Fibroblast of the conjunctiva (primary cell): ENCODE measurements at places on chromosomes 1 and 21.

- no peak for DNase-seq
Measured at GRCh38 chr21:37767984-37768383, 148.3 kb downstream of the KCNJ6 start.

- DNase-seq = no peak
Measured at GRCh38 chr1:164562511-164562910, 3.5 kb downstream of the PBX1 start.

GRCh38 chr1:42392255-42392654, 11.7 kb downstream of the RIMKLA start:
- DNase-seq = no peak

DNA sequence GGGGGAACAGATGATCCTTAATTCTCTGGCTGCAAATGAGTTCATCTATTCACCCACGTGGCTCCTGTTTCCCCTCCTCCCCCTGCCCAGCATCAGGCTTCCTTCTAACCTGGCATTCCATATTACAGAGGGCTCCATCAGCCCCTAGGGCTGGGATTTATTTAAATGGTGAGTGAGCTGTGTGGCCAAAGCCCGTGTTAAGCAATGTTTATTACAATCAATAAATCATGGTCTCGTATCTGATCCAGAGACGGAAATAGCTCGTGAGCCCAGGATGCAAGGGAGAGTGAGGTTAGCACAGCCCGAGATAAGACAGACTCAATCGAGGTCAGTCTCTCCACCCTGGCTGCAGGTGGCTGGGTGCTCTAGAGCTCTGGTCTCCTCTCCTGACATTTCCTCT, 43.1 kb upstream of the IGSF21 start:
- DNase-seq = no peak

DNA sequence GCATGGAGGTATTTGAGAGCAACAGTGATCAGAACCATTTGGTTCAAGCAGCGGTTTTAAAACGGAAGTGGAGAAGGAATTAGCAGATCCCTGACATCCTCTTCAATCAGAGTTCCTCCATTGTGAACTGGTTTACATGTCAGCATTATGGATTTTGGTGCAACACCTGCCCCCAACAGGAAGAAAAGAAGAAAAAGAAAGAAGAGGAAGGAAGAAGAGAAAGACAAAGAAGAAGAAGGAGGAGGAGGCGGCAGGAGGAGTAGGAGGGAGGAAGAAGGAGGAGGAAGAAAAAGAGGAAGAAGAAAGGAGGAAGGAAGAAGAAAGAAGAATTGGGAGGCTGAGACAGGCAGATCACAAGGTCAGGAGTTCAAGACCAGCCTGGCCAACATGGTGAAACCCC, 17.4 kb downstream of the NDUFS5 start:
- DNase-seq = no peak

DNA sequence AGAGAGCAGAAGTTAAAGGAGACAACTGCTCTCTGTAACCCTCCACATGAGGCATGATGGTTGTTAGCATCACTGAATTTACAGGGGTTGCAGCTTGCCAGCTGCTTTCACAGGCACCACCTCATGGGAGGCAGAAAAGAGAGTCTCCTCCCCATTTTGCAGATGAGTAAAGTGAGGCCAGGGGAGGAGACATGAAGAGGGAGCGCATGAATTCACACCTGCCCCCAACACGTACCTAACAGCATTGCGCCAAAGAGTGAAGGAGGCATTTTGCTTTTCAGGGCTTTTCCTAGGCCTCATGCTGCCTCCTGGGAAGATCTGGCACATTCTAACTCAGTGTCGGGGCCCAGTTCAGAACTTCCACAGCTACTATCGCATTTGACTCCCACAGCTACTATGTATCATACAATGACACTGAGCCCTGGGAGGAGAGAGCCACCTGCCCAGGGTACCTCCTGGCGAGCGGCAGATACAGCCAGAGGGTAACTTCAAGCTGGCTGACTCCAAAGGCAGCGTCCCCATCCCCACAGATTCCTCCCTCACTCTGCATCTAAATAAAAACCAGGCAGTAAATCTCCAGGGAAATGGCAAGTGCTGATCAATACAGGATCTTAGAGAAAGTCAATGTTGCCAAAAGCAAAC, 34.0 kb downstream of the GLIS1 start:
- DNase-seq = no peak

DNA sequence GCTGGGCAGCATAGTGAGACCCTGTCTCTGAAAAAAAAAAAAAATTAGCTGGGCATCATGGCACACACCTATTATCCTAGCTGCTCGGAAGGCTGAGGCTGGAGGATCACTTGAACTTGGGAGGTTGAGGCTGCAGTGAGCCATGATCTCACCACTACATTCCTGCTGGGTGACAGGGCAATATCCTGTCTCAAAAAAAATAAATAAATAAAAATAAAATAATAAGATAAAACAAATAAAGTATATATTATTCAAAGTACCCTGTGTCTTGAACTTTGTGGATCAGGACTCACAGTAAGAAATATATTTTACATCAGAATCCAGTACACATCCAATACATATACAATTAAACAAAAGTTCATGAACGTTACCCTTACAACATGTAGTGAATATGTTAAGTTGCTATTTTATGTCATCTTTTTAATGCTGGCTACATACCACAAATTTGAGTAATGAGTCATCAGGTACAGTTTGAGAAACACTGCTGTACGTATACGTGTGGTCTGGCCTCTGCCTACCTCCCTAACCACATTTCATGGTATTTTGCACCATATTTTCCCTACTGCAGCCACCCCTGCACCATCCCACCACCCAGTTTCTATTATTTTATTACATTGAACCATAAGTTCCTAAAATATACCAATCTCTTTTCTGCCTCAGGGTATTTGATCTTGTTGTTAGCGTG, 4.4 kb downstream of the NME7 start:
- peak; percentile 32 for DNase-seq

GRCh38 chr1:150661156-150661555, 31.7 kb upstream of the ENSA start:
- DNase-seq = no peak

GRCh38 chr1:224472806-224473205, 38.2 kb upstream of the WDR26 start:
- DNase-seq = no peak

DNA sequence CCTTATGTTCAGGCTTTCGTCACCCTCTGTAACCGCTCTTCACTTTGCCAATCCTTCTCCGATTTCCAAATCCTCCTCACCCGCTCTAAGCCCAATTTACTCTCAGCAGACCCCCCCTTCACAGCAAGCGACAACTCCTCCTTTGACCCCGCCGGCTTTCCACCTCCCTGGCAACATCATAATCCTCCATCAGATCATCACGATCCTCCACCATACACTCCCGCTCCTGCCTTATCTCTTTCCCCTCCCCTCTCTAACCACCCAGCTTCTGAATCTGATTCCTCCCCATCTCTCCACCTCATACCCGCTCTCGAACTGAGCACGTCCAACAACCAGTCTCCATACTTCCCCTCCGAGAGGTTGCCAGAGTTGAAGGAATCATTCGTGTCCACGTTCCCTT, 7.5 kb upstream of the EVA1B start:
- no peak for DNase-seq

DNA sequence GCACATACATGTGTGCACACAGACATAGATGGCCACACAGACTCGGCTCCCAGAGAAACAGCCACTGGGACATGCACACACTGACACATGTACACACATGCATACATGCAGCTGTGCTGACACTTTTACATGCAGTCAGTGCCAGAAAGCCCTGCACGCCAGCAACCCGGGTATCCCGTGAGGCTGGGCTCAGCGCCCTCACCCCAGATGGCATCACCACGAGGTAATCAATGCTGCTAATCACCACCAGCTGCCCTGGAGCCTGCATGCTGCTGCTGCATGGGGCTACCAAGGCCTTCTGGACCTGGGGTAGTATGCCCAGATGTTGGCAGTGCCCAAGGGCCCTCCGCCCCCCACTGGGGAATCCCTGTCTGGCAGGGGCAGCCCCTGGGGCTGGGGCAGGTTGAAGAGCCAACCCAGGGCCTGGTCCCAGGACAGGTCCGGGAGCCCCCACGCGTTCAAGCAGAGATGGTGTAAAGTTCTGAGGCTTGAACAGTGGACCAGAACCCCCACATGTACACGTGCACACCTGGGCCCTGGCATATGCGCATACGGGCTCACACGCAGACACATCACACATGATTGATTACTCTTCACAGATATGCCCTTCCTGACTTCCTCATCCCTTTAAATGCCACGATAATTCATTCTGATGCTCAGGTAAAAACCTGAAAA, 2.7 kb upstream of the COL16A1 start:
- no peak for DNase-seq

GRCh38 chr1:233331676-233332519, 4.4 kb downstream of the MAP3K21 start:
- no peak for DNase-seq

DNA sequence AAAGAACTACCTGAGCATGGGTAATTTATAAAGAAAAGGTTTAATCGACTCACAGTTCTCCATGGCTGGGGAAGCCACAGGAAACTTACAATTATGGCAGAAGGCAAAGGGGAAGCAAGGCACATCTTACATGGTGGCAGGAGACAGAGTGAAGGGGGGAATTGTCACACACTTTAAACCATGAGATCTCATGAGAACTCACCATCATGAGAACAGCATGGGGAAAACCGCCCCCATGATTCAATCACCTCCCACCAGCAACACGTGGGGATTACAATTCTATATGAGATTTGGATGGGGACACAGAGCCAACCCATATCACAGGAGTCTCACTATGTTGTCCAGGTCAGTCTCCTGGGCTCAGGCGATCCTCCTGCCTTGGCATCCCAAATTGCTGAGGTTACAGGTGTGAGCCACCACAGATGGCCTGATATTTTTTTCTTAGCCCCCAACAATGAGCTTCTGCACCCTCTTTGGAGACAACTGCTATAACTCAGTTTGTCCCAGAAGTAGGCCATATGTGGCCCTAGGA, 22.5 kb upstream of the MORC3 start:
- DNase-seq = no peak

- DNase-seq = no peak
Measured at GRCh38 chr1:203036135-203036534, 9.8 kb downstream of the PPFIA4 start.

- no peak for DNase-seq
Measured at GRCh38 chr1:28591708-28592320, at the start of gene RAB42. TSS of gene RAB42 (plus strand) at chr1:28592265. CDS start at chr1:28592512, 247 bp downstream.

GRCh38 chr1:208179263-208179816, 64.8 kb downstream of the PLXNA2 start:
- DNase-seq = no peak

- no peak for DNase-seq
Measured at GRCh38 chr1:72166426-72166825, 115.9 kb downstream of the NEGR1 start.

- DNase-seq = no peak
Measured at GRCh38 chr1:55146781-55147180, 68.4 kb downstream of the USP24 start.

- no peak for DNase-seq
Measured at GRCh38 chr1:67717876-67718275, 32.9 kb downstream of the GADD45A start.

DNA sequence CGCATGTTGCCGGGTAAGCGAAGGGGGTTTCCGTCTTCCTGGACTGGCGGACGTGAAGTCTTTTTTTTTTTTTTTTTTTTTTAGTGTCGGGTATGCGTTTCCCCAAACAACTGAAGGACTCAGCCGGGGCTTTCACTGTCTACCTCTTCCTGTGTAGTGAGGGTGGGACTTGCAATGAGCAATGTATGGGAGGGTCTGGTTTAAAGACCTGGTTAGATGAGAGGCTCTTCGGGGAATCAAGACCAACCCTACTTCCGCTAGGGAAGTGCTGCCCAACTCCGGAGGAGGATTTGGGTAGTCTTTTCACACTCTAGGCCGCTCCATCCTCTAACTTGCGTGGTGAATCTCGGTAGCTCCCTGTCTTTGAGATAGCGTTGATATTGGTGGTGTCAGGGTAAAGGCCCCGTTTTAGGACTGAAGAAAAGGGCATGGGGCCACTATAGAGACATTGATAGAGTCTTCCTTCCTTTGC, 754 bp downstream of the PRRC2C start:
- peak; percentile 51 for DNase-seq

DNA sequence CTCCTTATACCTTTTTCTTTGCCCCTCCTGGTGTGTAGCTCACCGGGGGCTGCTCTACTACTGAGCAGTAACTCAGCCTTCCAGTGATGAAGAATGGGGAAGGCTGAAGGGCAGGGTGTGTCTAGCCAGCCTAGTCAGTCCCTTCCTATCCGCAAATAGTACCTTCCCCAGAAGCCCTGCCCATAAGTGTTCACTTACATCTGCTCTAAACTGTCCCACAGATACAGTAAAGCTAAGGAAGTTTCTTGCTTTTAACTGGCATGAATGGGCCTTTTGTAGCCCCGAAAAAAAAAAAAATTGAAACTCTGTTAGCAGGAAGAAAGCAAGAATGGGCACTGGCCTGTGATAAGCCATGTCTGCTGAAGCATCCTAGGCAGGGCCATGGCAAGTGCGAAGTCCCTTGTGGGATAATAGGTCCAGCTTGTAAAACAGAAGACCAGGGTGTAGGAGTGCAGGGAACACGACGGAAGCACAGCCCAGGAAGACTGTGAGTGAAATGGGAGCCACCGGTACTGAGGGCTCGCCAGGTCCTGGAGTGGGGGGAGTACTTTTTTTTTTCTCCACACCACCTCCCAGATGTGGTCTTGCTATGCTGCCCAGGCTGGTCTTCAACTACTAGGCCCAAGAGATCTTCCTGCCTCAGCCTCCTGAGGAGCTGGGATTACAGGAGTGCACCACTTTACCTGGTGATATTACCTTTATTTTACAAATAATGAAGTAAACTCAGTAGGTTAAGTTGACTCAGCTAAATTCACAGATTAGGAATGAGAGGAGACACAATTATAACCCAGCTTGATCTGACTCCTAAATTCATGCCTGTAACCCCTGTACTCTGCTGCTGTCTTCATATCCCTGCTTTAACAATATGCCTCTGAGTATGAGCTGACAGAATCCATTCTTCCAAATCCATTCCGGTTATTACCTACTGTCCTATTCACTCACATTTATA, 347.5 kb downstream of the SMYD3 start:
- DNase-seq = no peak

DNA sequence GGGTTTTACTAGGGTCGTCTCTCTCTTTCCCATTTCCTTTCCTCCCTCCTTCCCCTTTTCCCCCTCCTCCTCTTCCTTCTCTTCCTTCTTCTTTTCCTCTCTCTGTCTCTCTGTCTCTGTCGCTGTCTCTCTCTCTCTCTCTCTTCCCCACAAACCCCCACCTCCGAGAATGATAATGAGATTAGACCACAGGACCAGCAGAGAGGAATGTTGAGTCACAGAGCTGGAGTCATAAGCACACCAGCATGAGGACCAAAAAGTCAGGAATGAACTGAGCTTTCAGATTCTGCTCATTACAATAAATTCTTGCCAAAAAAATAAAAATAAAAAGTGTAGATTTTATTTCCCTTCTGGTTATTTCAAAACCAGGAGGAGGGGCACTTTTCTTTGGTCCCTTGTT, 377.4 kb downstream of the LTN1 start:
- no peak for DNase-seq

- DNase-seq = no peak
Measured at GRCh38 chr1:228098323-228098931, 4.7 kb downstream of the C1orf35 start.

GRCh38 chr1:1290238-1290731, 10.0 kb downstream of the SCNN1D start:
- no peak for DNase-seq
